PC-9 (cell line): ENCODE measurements at places on chromosomes 6 and 20.

GRCh38 chr20:59666586-59666985, 62.2 kb downstream of the PHACTR3 start:
- DNase-seq = no peak

GRCh38 chr6:1595271-1596087, 14.2 kb upstream of the FOXC1 start:
- no peak for DNase-seq

DNA sequence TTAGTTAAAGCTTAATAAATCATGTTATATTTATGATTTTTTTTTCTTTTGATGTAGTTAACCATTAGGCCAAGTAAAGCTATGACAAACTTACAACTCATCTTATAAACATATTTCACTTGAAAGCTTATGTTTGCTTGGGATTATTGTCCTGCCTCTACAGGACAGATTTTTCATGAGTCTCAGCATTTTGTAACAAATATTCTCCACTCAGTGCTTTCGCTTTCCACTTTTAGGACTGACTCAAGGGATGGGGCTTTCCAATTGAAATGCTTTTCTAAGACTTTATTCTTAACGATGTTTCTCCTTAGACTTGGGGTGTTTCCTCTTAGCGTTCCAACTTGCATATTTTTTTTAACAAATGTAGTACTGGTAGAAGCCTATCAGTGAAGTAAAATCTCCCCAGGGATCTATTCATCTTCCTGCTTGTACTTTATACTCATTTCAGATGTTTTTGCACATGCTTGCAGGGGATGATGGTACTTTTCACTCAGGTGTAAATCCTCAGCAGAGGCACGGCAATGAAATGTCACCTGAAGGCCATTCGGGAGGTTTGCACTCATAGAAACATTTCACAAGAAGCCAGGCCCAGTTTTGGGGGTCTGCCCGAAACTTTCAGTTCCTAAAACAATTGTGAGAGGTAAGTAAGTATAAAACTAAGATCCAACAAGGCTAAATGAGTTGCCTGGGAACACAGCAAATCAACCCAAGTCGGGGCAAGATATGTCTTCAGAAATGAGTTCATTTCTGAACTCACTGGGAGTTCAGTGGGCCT, 298.1 kb upstream of the FOXQ1 start:
- no peak for DNase-seq

DNA sequence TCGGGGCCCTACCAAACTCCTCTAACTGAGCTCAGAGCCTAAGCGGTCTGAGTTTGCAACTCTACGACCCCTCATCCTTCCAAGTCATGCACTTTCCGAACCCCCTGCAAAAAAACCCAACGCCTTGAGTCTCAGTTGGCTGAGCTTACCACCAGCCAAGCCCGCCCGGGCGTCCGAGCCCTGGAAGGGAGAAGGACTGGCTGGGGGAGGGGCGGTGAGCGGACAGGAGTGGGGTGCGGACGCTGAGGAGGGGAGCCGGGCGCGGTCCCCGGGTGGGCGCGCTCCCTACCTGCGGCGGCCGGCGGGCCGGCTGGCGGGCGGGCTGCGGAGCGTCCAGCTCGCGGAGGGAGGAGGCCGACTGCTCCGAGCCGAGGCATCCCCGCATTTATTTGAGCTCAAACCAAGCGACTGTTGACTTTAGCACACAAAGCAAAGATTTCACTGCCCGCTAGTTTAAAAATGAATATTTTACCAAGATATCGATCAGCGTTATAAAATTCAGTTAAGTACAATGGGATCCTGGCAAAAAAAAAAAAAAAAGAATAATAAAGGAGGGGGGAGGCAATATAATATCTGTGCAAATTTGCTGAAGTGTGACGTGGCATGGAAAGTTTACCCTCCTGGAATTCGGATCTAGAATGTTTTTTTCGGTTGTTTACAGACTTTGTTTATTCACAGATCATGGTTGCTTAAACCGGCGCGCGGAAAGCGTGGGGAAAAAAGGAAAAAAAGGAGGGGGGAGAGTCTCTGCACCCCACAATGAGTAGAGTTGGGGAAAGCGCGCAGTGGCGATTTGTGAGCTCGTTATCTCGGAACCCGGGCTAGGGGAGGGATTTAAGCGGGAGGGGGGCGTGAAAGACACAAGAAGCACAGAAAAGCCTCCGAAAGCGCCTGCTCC, 5.9 kb downstream of the FOXA2 start:
- DNase-seq = no peak

- DNase-seq = no peak
Measured at GRCh38 chr20:23649242-23649641, 11.5 kb upstream of the CST3 start.

DNA sequence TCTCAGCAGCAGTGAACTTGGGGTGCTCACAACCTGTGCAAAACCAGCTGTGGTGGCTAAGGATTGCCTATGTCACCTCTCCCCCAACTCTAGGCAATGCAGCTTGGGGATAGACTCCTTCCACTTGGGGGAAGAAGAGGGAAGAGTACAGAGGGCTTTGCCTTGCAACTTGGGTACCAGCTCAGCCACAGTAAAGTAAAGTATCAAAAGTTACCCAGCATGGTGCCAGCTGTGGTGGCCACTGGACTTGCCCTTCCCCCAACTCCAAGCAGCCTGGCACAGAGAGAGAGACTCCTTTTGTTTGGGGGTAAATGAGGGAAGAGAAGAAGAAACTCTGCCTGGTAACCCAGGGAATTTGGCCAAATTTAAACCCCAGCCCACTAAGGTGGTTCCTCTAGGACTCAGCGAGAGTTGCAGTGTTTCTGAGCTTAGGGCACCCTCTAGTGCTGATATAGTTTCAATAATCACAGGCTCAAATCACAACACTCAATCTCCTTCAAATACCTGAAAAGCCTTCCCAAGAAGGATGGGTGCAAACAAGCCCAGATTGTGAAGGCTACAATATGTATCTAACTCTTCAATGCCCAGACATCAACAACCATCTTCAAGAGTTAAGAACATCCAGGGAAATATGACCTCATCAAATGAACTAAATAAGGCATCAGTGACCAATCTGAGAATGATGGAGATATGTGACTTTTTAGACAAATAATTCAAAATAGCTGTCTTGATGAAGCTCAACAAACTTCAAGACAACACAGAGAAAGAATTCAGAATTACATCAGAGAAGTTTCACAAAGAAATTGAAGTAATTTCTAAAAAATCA, 7.6 kb upstream of the DEFB129 start:
- DNase-seq = no peak

DNA sequence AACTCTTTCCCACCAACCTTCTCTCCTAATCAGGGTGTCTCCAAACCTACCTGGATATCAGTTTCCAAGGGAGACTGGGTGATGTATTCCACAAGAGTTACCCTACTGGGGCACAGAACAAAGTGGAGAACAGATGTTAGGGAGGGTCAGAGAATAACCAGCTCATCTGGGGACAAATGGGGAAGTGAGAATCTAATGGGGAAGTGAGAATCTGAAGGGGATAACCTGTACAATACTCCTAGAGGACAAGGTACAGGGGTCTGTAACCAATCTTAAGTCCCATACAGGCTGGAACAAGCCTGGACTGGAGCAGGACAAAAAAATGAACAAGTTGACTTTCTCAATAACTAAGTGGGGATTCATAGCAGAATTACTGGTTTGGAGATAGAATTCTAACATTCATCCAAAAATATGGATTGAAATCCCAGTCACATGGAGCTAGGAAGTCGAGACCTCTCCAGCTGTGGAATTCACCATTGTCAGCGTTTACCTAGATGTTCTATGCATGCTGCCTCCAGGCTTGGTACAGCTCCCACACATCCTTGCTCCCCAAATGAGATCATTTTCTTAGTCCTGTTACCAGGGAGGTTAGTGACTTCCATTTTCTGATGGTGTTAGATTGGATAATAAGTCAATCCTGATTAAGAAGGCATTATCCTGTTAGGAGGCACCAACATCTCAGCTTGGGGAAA, 214.8 kb upstream of the MOCS1 start:
- no peak for DNase-seq

DNA sequence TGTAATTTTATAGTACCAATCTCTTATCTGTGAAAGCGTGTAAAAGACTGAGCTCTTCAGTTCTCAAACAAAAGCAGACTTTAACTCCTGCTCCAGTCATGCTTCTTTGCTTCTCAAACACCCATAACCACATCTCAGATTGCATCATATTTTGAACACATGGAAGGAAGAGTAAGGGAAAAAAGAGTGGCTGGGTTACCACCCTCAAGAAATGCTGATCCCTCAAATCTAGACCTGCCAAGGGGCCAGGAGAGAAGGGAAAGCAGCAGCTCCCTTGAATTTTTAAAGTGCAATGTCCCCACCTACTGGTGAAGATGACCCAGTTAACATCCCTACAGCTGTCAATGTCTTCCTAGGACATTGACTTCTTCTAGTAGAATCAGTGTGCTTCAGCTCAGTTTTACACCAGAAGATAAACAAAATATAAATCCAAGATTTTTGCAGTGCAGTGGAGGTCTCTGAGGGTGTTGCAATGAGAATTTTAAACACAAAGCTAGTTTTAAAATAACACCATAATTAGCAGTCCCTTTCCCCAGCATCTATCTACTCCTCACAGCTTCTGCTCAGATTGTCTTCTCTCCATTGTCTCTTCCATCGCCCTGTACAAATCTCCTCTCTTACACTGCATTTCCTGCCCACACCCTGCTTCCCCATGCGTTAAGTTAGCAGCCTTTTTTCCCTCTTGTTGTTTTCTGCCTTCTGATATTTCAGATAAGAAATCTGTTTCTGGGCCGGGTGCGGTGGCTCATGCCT, 22.6 kb upstream of the HLA-DQB2 start:
- DNase-seq = no peak

DNA sequence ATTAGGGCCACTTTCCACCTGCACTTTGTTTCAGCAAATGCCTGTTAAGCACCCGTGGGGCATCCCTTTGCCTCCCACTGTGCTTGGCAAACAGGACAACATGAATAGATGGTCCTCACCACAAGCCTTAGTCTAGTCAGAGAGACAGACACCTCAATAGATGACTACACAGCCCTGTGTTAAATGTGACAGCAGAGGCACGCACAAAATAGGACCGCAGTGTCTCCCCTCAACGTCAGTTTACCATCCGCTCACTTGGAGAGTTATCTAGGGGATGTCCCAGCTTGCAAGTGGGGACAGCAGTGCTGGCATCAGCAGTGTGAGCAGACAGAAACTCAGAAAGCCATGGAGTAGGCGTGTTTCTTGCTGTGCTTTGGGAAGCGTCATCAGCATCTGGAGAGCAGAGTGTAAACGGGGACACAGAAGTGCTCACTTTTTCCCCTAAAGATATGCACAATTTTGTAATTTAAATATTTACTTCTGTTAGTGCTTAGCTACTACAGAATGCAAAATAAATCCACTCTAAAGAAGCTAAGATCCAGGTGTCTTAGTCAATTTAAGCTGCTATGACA, 66.0 kb upstream of the TXNDC5 start:
- no peak for DNase-seq

GRCh38 chr20:16308754-16309153, 264.5 kb downstream of the KIF16B start:
- no peak for DNase-seq

DNA sequence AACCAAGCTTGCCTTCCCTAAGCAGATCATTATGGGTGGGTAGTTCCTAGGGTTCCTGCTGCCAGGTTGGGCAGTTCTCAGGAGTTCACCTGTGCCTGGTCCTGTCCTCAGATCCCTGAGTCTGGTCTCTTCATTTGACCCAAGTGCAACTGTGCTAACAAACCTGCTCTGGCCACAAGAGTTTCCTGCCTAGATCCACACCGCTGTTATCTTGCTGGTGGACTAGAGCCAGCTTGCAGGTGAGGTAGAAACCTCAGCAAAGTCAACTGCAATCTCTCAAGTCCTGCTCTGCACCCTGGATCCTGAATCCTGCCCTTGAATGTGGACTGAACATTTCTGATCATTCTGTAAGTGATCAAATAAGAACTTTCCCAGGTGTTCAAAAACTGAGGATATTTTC, 191.8 kb upstream of the LRFN2 start:
- no peak for DNase-seq

GRCh38 chr6:88761237-88762031, 202.0 kb downstream of the RNGTT start:
- no peak for DNase-seq

GRCh38 chr6:160252073-160252813, 6.4 kb downstream of the SLC22A2 start:
- no peak for DNase-seq

- DNase-seq = no peak
Measured at GRCh38 chr20:7723284-7723683, 217.0 kb downstream of the HAO1 start.

DNA sequence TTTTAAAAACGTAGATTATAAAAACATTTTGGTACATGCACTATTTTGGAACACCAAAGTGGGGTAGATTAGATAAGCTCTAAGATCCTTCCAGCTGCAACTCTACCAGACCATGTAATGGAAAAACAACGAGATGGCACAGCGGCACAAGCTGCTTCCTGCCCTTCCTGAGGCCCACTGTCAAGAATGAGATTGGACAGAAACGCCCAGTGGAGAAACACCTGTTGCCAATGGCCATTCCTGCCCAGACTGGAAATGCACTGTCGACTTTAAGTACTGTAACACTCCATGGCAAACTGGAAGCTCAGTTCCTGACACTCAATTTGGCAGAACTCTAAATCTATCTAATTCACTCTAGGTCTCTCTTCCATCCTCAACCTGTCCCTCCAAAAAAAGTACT, 21.4 kb downstream of the EDEM2 start:
- no peak for DNase-seq

DNA sequence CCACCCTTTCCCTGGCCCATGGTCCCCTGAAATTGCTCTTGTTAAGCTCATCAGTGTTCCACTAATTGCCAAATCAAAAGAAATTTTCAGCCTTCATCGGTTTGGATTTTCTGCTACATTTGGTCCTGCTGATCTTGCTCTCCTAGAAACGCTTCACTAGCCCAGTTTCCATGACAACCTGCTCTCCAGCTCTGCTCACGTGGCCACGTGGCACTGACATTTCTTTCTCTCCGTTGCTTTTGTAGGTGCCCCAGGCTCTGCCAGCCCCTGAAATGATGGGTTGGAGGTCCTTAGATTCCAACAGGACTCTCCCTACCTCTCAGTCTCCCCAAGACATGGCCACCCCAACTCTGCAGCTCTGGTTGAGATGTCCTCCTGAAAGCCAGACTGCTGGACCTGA, 45.8 kb upstream of the NNAT start:
- no peak for DNase-seq

GRCh38 chr20:63787302-63787701, 43.8 kb downstream of the ZBTB46 start:
- DNase-seq = no peak

- no peak for DNase-seq
Measured at GRCh38 chr6:35258858-35259193, 709 bp upstream of the ZNF76 start.

GRCh38 chr20:24545168-24545567, 75.7 kb downstream of the SYNDIG1 start:
- DNase-seq = no peak

DNA sequence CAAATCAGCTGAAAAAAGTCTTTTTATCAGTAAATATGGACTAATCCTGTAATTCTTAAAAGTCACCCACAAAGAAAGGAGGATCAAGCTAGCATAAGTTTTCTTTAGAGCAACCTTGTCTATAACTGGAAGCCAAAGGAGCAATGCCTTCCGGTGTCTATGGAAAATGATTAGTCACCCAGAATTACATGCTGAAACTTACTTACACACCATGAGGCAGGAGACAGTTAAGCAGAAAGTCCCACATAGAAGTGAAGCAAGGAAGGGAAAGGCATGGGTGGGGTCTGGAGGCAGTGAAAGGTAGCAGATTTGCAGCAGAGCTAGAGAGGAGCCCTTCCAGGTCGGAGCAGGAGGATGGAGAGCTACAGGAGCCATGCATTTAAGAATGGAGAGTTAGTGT, 153.7 kb upstream of the RIPOR2 start:
- DNase-seq = no peak

- DNase-seq = peak; percentile 23
Measured at GRCh38 chr6:37705239-37706051, 7.8 kb upstream of the MDGA1 start.

GRCh38 chr6:37155394-37156312, 14.3 kb upstream of the PIM1 start:
- no peak for DNase-seq
